ENCODE measurements at places on chromosomes 11 and 22. TPM values are rescaled to one million over a fixed set of nuclear protein-coding genes. Genes with fewer than 3 reads are reported as not detected.
A peak's percentile ranks its signal among the peaks of the same experiment; 100 is the strongest.

Gene BDNF
- not detected for total RNA-seq

DNA sequence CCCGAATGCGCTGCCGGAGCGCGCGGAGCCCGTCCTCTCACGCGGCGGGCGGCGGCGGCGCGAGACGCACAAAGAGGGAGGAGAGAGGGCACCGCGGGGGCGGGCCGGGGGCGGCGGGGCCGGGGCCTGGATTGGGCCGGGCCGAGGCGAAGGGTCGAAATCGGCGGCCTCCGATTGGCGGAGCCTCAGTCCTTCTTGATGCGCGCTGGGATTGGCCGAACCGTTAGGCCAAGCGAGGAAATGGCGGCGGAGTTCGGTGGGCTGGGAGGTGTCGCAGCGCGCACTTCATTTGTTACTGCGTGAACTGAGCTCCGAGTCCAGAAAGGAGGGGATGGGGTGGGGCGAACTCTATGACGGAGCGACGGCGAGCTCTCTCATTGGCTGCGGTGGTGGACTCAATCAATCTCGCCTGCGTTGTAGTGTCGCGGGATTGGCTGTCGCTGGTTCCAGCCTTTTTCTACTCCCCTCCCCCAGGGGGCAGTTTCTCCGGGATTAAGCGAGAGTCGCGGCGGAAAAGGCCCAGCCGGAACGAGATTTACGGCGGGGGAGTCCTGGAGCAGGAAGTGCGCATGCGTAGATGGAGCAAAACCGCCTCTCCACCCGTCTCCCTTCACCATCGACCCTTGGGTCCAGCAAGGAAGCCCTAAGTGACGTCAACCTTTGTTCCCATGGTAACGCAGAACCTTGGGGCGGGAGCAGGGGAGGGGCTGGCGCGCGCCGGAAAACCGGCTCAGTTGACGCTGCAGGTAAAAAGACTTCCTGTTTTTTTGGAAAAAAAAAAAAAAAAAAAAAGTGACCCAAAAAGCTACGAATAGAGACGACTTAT lies at the start of gene SF1:
SF1 (minus strand) TSS at position 70 of the 826 bp plus-strand sequence. CDS start 150 bp downstream, outside the sequence.
- peak; percentile 97 for DNase-seq
- H3K27me3 ChIP-seq, result no peaks in the 10 kb centered on the region

GRCh38 chr11:117686711-117687110 lies 110.3 kb downstream of the DSCAML1 start:
- H3K36me3 ChIP-seq, result no peaks in the 10 kb centered on the region
- no peak overlapping the region for H3K27ac ChIP-seq
- H3K4me1 ChIP-seq, result no peaks in the 10 kb centered on the region
- H3K4me3 ChIP-seq, result no peak overlapping the region
- DNase-seq, result no peak
- H3K27me3 ChIP-seq, result no peaks in the 10 kb centered on the region

Gene BAIAP2L2
- 1.2 TPM for total RNA-seq

DNA sequence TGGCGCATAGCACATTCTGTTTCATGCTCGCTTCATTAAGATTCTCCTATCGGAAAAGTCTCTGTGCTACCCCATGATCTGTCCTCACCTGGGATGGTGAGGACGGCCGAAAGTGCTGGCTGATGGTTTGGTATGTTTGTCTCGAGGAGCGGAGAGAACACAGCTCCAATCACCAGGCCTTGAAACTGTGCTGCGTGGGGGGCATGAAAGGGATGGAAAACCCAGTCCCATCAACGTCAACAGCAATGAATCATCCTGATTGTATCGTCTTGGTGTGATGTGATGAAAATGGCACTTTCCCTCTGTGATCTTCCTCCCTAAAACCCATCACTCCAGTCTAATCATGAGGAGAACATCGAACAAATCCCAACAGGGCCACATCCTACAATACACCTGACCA lies 8.4 kb downstream of the FXYD6 start:
- peaks cover 3% of the 10 kb centered on the region for H3K27me3 ChIP-seq
- H3K4me3 ChIP-seq, result no peak overlapping the region
- H3K27ac ChIP-seq, result no peak overlapping the region
- DNase-seq, result no peak
- H3K4me1 ChIP-seq, result peaks cover 6% of the 10 kb centered on the region

- H3K4me1 ChIP-seq, result peaks cover 37% of the 10 kb centered on the region
- DNase-seq, result no peak
- H3K27me3 ChIP-seq, result no peaks in the 10 kb centered on the region
- H3K27ac ChIP-seq, result no peak overlapping the region
These were observed 22.9 kb downstream of the PRR5 start for GRCh38 chr22:44724859-44725258.

Gene OR6A2
- not detected for total RNA-seq

DNA sequence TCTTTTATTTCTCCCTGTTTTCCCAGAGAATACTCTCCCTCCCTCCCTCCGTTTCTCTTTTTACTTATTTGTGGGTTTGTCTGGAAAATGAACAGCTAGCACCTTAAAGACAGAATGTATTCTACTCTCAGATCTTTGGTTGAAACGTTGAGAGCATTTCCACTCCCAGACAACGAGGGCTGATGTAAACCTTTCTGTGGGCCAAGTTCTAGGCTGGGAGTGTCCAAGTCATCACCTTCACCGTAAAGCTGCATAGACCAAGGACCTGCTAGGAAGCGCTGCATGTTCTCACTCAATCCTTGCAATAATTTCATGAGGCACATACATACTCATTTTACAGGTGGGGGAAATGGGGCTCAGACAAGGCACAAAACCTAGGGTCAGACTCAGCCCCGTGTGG lies 32.4 kb downstream of the MYH9 start:
- H3K27me3 ChIP-seq, result no peaks in the 10 kb centered on the region
- peak overlapping the region; percentile 57 for H3K27ac ChIP-seq
- no peak overlapping the region for H3K4me3 ChIP-seq
- H3K4me1 ChIP-seq, result peaks cover 98% of the 10 kb centered on the region

All from natural killer cell (primary cell).